C1 segment of cervical spinal cord (tissue), 14 donors: ENCODE measurements at places on chromosomes 7 and 10.

DNA sequence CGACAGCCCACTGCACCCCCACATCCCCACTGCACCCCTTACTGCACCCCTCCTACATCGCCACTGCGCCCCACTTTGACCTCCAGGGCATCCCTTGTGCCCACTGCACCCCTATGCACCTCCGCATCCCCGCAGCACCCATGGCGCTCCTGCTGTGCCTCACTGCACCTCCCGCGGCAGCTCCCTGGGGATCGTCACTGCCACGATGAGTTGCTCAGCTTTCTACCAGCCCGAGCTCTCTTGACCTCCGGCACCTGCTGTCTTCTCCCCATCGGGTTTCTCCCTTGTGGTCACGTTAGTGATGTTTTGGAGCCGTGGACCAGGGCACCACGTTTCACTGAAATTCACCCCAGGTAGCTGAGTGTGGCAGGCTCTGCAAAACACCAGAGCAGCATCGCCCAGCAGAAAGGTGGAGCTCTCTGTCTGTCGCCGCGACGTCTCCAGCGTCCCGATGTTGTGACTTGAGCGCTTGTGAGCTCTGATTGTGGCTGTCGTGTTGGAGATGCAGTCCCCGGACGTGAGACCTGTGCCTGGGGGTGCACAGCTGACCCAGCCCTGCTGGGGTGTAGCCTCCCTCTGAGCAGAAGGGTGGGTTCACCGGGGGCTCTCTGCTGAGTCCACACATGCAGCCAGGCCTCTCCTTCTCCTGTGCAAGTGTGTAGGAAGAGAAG is 147.7 kb downstream of the DNAJB6 start:
- no peak for DNase-seq

GRCh38 chr7:101233907-101234547 is 3.6 kb downstream of the CLDN15 start:
- no peak for DNase-seq

- no peak for DNase-seq
These were observed 7.8 kb downstream of the GPR158 start for GRCh38 chr10:25182636-25183035.

GRCh38 chr7:73678862-73679261 is 4.4 kb downstream of the DNAJC30 start:
- DNase-seq: no peak

DNA sequence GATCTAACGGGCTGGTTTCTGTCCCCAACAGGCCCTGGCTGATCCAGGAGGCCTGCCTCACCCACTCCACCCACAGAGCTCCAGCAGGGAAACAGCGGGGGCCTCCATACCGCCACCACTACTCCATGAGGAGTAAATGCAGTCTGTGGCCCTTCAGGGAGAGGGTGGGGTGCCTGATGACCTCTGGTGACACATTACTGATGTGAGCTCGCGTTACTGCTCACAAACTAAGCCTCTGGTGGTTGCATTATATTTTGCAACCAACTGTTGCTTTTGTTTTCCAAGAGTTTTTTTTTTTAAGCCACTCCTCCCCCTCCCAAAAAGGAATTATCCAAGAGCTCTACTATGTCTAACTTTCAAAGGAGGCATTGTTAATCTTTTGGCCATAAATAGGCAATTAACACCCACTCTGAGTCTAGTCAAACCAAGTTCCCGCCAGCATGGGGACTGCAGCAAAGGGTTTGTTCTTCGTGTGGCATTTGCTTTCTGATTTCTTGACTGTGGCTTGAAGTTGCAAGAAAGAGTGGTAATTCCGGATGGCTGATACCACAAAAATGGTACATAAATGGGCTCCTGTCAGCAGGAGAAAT is 72.6 kb downstream of the FAM53B start:
- DNase-seq: peak; percentile 76

- DNase-seq: no peak
These were observed 16.0 kb downstream of the IL2RA start for GRCh38 chr10:6045878-6046772.
